Retina (tissue), 1 donor: ENCODE measurements at places on chromosomes 3 and 15.

GRCh38 chr3:61371123-61371522, 119.9 kb upstream of the FHIT start:
- DNase-seq = peak; percentile 47

- DNase-seq = no peak
These were observed 16.8 kb downstream of the ARMC8 start for GRCh38 chr3:138203938-138204337.

DNA sequence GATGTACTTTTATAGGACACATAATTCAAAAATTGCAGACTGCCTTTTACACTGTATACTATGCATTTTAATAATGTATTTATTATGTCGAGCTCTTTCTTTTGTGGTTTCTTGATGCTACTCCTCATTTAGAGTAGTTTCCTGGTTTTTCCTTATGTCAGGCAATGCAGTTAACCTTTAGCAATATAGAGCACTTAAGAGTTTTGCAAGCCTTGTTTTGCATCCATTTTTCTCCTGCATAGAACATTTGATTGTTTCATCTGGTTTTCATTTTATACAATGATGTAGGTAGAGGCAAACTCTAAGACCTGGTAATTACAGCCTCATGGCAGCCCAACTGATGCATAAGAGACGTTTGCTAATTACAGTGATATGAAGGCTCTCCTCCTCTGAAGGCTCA, 86.3 kb downstream of the PDZRN3 start:
- DNase-seq = no peak

- no peak for DNase-seq
These were observed 78.1 kb downstream of the AAGAB start for GRCh38 chr15:67176195-67176971.

DNA sequence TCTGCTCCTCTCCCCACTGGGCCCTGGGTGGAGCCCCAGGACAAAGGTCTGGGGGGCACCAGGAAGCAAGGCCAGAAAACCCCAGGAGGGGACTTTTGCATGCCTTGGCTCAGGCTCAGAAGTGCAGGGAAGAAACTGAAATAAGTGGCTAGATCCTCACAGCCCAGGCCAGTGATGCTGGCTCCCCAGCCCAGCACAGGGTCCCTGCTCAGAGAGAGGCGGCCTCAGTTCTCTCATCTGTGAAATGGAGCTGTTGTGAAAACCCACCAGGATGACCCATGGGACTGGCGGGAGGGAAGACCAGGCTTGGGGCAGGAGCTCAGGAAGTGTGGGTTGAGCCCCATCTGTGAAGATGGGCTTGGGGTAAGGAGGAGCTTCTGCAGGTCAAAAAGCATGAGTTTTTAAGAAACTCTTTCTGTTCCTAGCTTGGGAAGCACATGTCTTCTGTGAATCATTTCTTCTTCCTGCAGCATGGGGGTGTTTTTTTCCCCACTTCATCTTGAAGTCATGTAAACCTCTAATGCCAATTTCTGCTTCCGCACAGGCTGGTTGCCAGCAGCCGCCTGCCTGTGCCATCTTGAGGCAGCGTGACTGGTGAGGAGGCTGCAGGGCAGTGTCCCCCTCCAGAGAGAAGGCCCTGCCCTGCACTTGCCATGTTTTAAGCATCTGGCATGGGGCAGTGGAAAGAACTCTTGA, 118.6 kb downstream of the SMAD6 start:
- DNase-seq = no peak

DNA sequence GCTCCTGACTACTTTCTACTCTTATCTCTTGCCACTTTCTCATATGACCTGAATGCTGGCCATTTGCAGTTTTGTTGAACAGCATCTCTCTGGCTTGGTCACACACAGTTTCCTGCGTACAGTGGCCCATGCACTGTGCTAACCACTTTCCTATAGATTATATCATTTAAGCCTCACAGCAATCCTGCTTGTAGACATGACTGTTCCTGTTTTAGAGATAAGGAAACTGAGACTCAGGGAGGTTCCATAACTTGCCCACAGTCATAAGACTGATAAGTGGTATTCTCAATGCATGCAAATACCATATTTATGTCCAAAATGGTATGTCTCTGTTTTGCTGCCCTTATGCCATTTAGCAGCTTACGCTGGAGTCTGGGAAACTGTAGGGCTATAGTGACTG, 229.5 kb downstream of the NR1D2 start:
- no peak for DNase-seq

GRCh38 chr15:69951256-69951897, 146.3 kb downstream of the TLE3 start:
- DNase-seq = no peak

DNA sequence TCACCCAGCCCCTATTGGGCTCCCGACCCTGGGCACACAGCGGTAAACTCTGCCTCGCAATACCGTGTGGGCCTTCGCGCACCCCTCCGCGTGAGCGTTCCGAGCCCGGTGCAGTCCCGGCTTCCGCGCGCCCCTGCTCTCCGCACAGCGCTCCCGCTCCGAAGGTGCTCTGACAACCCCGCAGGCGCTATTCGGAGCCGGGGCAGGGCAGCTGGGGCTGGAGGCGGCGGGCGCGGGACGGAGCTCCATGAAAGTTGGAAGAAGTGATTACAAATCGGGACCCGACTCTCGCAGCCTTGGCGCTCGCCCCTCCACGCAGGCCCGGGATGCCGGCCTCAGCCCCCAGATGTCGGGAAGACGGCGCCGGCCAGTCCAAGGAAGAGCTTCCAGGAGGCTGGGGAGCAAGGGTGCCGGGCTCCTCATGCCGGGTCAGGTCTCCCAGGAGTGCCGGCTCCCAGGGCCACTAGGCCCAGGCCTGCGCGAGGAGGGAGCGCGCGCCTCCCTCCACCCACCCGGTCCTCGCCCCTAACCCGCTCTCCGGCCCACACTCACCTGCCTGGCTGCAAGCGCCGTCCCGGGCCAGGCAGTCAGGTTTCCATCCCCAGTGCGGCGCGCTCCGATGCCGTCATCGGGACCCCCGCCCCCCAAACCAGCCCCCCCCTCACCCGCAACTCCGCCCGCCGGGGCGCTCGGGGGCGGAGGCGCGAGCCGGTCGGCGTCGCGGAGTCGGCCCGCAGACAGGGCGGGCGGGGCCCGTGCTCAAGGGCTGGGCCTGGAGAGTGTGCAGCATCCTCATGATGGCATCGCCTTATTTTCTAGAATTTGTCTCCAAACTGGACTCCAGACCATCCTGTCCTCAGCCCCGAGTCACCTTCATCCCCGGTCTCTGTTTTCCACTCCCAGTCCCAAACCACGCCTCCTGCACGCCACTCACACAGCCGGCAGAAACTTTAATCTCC, at the start of gene KIF7:
Gene KIF7 (minus strand): TSS at position 621 of the 959 bp plus-strand sequence. CDS start 2,537 bp downstream, outside the sequence.
- peak; percentile 78 for DNase-seq

- no peak for DNase-seq
These were observed 92.1 kb upstream of the GADL1 start for GRCh38 chr3:30986551-30986950.

DNA sequence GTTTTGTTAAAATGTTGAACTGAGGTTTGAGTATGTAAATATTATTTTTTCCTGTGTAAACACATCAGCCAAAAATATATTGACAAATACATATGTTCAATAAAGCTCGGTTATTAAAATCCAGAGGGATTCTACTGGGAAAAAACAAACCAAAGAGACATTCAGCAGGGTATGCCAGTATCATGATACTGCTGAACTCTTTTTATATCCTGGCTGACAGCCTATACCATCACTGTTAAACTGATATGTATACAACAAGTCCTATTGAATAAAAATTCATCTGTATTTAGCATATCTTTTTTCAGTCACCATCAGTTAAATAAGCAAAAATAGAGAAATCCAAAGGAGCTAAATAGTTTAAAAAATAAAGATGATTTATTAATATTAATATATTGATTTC, 71.6 kb upstream of the NEO1 start:
- DNase-seq = no peak

DNA sequence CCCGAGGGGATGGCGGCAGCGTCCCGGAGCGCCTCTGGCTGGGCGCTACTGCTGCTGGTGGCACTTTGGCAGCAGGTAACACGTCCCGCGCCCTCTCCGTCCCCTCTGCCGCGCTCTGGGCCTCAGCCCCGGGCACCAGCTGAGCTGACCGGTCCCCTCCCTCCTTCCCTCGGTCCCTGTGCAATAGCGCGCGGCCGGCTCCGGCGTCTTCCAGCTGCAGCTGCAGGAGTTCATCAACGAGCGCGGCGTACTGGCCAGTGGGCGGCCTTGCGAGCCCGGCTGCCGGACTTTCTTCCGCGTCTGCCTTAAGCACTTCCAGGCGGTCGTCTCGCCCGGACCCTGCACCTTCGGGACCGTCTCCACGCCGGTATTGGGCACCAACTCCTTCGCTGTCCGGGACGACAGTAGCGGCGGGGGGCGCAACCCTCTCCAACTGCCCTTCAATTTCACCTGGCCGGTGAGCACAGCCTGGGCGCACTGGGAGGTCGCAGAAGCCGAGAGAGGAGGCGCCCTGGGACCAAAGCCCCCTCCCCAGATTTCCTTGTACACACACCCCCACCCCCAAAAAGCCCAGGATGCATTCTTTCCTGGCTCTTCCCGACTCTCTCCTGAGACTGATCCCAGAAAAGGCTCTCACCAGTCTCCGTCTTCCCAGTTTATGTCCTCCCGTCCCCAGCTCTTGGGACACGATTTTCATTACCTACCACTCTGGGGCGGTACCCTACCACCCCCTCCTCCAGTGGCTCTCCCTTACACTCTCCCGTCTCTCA, 705 bp downstream of the DLL4 start:
- DNase-seq = peak; percentile 90

GRCh38 chr15:83734487-83734886, 80.6 kb downstream of the ADAMTSL3 start:
- no peak for DNase-seq

GRCh38 chr3:22315925-22316324, 564.9 kb upstream of the ZNF385D start:
- no peak for DNase-seq

GRCh38 chr3:179288845-179289244, 34.0 kb upstream of the ZNF639 start:
- no peak for DNase-seq

DNA sequence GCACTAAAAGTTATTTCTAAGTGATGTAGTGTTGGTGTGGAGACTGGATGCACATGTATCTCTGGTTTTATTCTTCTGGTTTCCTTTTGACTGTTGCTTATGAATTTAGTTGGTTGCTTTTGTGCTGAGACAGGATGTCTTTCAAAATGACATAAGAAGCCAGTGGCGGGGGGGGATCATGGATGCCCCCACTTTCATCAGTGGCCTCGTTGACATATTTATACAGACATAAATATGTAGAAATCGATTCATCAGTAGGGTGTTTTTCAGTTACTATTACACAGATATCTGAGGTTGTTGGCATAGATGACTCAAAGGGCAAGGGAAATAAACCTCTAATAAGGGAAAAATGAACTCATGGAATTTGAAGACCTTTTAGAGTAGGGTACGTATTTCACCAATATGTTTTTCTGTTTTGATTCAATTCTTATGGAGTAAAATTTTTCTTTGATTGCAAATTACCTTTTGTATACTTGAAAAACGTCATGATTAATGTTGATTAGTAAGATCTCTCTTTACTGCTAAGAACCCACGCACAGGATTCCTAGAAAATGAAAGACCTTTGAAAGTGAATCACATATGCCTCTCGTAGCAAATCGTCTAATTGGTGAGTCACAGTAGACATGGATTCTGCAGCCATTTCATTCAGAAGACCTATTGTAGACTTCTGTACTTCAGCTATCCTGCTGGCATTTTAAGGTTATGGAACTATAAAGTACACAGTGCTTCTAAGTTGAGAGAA, 97.4 kb upstream of the RBMS3 start:
- DNase-seq = no peak

DNA sequence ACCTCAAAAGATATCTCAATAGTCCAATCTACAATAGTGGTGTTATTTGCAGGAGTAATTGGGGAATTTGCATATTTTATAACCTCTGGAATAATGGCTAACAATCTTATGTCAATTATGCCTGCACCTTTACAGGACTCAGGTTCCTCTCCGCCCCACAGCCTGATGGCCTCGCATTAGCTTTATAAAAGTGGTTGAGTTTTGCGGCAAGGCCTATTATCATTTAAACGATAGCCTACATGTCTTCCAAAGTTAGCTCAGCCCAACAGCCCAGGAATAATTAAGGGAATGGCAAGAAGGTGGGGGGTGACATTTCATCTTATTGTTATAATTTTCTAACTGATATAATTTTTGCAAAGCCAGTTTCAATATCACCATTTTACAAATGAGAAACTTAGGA, 97.3 kb downstream of the RTP4 start:
- no peak for DNase-seq

GRCh38 chr3:22907161-22907780, 295.9 kb upstream of the UBE2E2 start:
- no peak for DNase-seq

- DNase-seq = no peak
These were observed 49.9 kb upstream of the SUCLG2 start for GRCh38 chr3:67704322-67704721.

DNA sequence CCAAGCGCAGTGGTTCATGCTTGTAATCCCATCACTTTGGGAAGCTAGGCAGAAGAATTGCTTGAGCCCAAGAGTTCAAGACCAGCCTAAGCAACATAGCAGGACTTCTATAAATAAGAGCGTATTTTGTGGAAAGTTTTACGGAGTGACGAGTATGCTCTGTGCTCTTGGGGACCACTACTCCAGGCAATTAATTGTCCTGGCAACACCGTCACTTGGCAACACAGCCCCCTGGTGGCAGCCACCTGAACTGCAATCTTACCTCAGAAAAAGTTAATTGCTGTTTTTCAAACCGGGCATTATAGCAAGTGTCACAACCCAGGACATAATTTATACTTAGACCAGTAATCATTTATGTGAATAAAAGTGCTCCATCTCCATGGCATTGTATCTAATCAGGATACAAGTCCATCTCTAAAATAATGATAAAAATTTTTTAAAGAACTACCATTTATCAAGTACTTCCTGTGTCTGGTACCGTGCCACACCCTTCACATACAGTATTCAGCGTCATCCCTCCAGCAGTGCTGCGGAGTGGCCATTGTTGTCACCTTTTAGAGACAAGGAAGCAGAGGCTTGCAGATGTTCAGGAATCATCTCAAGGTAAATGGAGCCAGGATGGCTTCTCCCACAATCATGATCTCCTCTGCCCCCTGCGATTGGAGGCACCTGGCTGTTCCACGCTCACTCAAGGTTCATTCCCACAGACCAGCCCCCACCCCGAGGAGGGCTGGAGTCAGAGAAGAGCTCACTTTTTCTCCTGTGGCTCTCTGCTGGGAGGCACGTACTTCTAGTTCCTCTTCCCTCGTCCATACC, 34.5 kb downstream of the PLA2G4D start:
- DNase-seq = peak; percentile 51

- DNase-seq = no peak
These were observed 460.5 kb downstream of the ZNF385D start for GRCh38 chr3:21290557-21290956.

DNA sequence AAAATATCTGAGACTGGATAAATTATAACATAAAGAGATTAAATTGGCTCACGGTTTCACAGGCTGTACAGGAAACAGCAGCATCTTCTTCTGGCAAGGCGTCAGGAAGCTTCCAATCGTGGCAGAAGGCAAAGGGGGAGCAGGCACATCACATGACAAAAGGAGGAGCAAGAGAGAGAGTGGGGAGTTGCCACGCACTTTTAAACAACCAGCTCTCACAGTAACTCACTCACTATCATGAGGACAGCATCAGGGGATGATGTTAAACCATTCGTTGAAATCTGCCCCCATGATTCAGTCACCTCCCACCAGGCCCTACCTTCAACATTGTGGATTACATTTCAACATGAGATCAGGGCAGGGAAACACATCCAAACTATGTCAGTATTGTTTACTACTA, 114.5 kb upstream of the SPATA16 start:
- no peak for DNase-seq
